Right hindlimb (tissue), 1 donor: ENCODE measurements at places on chromosomes 7 and 10.
A peak's percentile ranks its signal among the peaks of the same experiment; 100 is the strongest.

GRCh38 chr10:19944911-19945663 is 128.9 kb downstream of the PLXDC2 start:
- DNase-seq: peak; percentile 87

DNA sequence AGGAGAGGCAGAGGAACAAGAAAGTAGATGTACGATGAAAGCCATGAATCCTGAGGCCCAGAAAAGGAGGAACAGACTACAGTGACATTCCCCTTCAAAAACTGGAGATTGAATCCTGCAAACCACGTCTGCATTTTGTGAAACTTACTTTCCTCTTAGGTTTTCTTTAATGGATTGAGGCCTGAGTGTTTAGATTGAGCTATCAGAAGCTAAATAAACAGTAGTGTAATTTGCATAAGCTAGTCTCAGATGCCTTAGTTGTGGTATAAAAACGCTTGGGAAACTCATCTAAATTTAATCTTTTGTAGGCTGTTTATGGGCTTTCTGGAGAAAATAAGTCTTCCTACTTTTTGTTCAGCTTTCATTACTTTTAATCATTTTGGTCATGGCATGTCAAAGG is 94.8 kb upstream of the HDAC9 start:
- DNase-seq: no peak

- no peak for DNase-seq
Measured at GRCh38 chr10:114576132-114576487, 82.0 kb downstream of the ABLIM1 start.

GRCh38 chr7:2687881-2688318 is at the start of gene AMZ1:
AMZ1 (plus strand) TSS chr7:2688202; CDS start chr7:2700452, 12,250 bp downstream.
- no peak for DNase-seq

DNA sequence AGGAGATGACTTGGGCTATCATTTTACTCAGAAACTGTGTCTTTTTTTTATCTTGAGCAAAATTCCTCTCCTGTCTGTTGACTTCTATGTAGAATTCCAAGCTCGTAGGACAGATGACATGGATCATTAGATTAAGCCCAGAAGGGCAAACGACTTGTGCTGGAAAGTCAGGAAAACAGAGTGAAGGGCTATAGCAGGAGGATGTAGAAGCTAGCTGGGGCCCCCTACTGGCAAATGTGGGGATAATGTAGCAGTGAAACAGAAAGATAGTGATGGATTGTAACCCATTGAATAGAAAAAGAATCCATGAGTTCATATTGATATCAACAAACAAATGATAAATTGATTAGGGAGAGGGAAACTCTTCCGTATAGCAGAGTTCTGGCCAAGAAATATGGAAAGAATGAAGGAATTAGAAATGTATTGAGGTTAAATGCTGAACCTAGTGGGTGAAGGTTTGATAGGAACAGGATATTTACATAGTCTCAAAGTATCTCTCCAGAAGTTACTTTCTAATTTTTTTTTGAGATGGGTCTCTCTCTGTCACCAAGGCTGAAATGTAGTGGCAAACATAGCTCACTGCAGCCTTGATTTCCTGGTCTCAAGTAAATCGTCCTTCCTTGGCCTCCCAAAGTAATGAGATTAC is 103.6 kb downstream of the LYZL1 start:
- DNase-seq: peak; percentile 41

GRCh38 chr10:99172128-99172738 is 63.4 kb downstream of the HPSE2 start:
- no peak for DNase-seq

- DNase-seq: peak; percentile 88
Measured at GRCh38 chr10:119445311-119445934, 97.1 kb downstream of the RGS10 start.

DNA sequence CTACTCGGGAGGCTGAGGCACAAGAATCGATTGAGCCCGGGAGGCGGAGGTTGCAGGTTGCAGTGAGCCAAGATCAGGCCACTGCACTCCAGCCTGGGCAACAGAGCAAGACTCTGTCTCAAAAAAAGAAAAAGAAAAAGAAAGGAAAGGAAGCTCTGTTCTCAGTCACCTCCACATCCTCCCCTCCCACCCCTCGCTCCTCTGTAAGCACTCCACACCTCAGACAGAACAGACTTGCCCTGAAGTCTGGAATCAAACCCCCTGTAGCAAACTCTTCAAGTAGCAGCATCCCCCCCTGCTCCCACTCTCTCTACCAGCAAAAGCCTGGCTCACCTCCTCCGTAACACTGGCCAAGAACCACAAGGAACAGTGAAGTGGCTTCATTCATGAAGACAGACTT is 66.7 kb downstream of the PARD3 start:
- no peak for DNase-seq

GRCh38 chr7:92751902-92752901 is 84.2 kb downstream of the CDK6 start:
- no peak for DNase-seq

DNA sequence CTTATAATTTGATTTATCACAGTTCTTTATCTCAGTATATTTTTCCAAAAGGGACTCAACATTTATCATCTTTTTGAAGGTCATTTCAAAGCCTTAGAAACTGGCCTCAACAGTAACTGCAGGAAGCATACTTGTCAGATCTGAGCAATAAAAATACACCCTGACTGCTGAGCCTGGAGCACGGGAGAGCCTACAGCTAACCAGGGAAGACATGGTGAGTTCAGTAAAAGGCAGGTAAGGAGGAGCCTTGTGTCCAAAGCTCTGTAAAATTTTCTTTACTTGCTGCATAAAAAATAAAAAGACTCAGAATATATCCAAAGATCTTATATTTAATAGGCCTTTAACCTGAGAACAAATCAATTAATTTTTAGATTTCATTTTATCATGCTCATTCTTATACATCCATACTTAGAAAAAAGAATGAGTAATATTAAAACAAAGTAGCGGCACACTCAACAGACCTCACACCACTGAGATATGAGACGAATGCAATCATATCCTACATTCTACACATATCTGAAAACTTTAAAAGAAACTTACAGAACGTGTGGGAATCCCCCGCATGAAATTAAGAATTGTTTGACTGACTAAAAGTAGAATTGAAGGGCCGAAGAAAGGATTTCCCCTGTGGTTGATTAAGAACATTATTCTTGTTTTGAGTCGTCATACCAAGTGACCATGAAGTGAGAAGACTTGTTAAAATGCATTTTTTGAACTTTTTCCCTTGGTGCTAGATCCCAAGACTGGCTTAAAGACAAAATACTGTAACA is 296.4 kb upstream of the MKLN1 start:
- no peak for DNase-seq

DNA sequence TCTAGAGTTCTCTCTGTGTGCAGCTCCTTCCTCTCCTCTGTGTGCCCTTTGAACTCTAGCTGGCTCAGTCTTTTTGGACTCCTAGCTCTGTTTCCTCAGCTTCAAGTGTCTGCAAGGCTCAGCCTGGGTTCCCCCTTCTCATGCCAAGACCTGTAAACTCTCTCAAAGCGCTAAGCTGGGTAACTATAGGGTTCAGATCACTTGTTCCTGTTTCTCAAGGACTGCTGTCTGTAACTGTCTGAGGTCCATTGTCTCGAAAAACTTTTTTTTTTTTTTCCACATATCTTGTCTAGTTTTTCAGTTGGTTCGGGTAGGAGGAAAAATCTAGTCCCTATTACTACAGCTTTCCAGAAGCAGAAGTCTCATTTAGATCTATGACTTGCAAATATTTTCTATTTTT is 46.6 kb upstream of the PPP1R17 start:
- no peak for DNase-seq

DNA sequence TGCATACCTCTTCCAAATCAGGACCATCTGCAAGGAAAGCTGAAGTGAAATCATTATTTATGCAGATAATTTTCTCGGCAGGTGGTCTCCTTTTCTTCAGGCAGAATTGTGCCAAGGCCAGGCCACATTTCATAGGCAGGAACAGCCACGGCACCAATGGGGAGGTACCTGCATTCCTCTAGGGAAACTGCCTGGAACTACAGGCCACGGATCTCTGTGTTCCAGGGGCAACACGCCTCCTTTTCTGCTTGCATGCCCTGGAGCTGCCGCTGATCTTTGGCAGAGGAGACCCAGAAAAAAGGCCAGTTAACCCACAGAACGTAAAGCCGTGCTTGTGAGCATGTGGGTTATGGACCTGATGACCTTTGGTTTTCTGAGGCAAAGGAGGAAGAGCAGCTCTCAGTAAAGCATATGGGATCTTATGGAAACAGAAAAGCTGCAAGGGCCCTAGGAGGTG is 111.2 kb upstream of the KIAA1217 start:
- no peak for DNase-seq
